ENCODE measurements at places on chromosomes 6 and 20.

- no peak for DNase-seq
- H3K4me3 ChIP-seq, result no peak overlapping the region
- no peaks in the 10 kb centered on the region for H3K27me3 ChIP-seq
- no peaks in the 10 kb centered on the region for H3K4me1 ChIP-seq
Measured at GRCh38 chr6:96784650-96785049, 52.6 kb downstream of the GPR63 start.

GRCh38 chr6:139311831-139312230 lies 20.0 kb upstream of the TXLNB start:
- no peak overlapping the region for H3K4me3 ChIP-seq
- no peak for DNase-seq
- H3K27me3 ChIP-seq, result no peaks in the 10 kb centered on the region
- H3K36me3 ChIP-seq, result no peaks in the 10 kb centered on the region
- H3K27ac ChIP-seq, result no peak overlapping the region

DNA sequence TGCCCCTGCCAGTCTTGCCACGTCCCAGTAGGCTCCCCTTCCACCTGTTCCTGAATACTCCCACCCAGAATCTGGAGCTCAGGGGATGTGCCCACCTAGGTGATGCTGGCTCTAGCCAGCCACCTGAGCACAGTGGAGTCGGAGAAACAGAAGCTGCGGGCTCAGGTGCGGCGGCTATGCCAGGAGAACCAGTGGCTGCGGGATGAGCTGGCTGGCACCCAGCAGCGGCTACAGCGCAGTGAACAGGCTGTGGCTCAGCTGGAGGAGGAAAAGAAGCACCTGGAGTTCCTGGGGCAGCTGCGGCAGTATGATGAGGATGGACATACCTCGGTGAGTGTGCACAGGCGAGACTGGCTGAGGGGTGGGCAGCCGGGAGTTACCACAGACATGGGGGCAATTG lies 3.4 kb downstream of the KLC4 start:
- no peak for DNase-seq
- no peak overlapping the region for H3K27ac ChIP-seq
- H3K36me3 ChIP-seq, result peaks cover 11% of the 10 kb centered on the region
- no peaks in the 10 kb centered on the region for H3K27me3 ChIP-seq
- no peak overlapping the region for H3K4me3 ChIP-seq

- H3K27me3 ChIP-seq, result peaks cover 31% of the 10 kb centered on the region
- DNase-seq, result no peak
- H3K36me3 ChIP-seq, result no peaks in the 10 kb centered on the region
- no peak overlapping the region for H3K4me3 ChIP-seq
- H3K27ac ChIP-seq, result no peak overlapping the region
Measured at GRCh38 chr20:31606804-31607639, 1.9 kb downstream of the ID1 start.

GRCh38 chr6:27890445-27891319 lies 21.5 kb downstream of the OR2B2 start:
- H3K4me3 ChIP-seq, result peak overlapping the region; percentile 37
- H3K27me3 ChIP-seq, result no peaks in the 10 kb centered on the region
- no peak overlapping the region for H3K27ac ChIP-seq
- H3K4me1 ChIP-seq, result peaks cover 11% of the 10 kb centered on the region
- peak; percentile 69 for DNase-seq

DNA sequence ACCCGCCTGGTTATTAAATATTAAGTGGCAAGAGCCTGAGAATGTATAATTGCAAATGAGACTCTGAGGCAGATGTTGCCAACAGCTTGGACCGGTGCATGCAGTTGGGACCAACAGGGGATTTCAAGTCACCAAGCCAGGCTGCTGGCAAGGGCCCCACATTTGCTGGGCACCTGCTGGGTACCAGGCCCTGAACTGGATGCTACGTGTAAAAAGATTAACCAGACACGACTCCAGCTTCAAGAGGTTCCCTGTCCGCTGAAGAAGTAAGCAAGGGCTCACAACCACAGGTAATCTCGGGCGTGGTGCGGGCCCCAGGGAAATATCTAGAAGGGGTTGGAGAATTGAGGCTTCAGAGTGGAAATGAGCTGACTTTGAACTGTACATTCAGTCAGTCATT lies 13.2 kb upstream of the SIRPA start:
- no peaks in the 10 kb centered on the region for H3K27me3 ChIP-seq
- no peak overlapping the region for H3K4me3 ChIP-seq
- H3K27ac ChIP-seq, result no peak overlapping the region

- H3K36me3 ChIP-seq, result peaks cover 22% of the 10 kb centered on the region
- H3K4me3 ChIP-seq, result peak overlapping the region; percentile 87
Measured at GRCh38 chr6:24718449-24719124, 367 bp downstream of the C6orf62 start.

DNA sequence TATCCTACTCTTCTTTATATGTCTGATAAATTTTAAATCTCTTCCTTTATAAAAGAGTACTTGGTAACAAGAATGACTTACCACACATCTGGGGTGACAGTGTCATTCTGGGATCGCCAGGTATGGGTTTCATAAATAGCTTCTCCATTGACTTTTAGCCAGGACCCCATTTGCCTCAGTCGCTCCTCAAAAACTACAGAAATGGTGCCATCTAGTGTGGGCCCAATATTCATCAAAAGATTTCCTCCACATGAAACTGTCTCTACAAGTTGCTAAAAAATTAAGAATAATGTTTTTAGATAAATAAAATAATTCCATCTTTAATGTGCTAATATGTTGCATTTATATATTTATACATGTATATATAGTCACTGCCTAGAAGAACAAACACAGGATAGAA lies 9.7 kb downstream of the FUCA2 start:
- no peaks in the 10 kb centered on the region for H3K4me1 ChIP-seq
- DNase-seq, result no peak
- no peaks in the 10 kb centered on the region for H3K36me3 ChIP-seq

- no peaks in the 10 kb centered on the region for H3K4me1 ChIP-seq
- H3K4me3 ChIP-seq, result no peak overlapping the region
- no peak overlapping the region for H3K27ac ChIP-seq
- H3K27me3 ChIP-seq, result no peaks in the 10 kb centered on the region
Measured at GRCh38 chr6:138681627-138682026, 91.9 kb upstream of the CCDC28A start.

DNA sequence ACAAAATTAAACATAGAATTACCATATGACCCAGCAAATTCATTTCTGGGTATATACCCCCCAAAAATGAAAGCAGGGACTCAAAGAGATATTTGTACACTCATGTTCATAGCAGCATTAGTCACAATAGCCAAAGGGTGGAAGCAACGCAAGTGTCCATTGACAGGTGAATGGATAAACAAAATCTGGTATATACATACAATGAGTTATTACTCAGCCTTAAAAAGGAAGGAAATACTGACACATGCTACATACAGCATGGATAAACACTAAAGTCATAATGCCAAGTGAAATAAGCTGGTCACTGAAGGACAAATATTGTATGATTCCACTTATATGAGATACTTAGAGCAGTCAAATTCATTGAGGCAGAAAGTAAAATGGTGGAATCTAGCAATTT lies 5.3 kb upstream of the STX11 start:
- DNase-seq, result no peak
- H3K27ac ChIP-seq, result no peak overlapping the region
- H3K4me3 ChIP-seq, result no peak overlapping the region
- no peaks in the 10 kb centered on the region for H3K27me3 ChIP-seq
- H3K4me1 ChIP-seq, result no peaks in the 10 kb centered on the region
- no peaks in the 10 kb centered on the region for H3K36me3 ChIP-seq

DNA sequence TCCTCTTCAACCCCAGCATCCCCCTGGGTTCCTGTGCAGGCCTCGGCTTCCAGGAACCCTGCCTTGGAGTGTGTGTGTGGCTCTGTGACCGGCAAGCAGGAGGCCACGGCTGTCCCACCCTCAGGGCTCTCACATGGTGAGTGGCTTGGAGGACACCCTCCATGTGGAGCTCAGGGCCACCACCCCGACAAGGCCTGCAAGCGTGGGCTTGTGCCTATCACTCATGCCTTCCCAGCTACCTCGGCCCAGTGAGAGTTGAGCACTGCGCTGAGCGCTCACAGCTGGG lies 76.7 kb downstream of the DACT2 start:
- no peak overlapping the region for H3K4me3 ChIP-seq
- no peaks in the 10 kb centered on the region for H3K36me3 ChIP-seq
- no peaks in the 10 kb centered on the region for H3K27me3 ChIP-seq
- no peaks in the 10 kb centered on the region for H3K4me1 ChIP-seq
- DNase-seq, result no peak

GRCh38 chr6:44858998-44859397 lies 469.1 kb upstream of the RUNX2 start:
- no peak overlapping the region for H3K4me3 ChIP-seq
- H3K36me3 ChIP-seq, result no peaks in the 10 kb centered on the region
- no peak for DNase-seq
- no peaks in the 10 kb centered on the region for H3K4me1 ChIP-seq
- no peak overlapping the region for H3K27ac ChIP-seq

DNA sequence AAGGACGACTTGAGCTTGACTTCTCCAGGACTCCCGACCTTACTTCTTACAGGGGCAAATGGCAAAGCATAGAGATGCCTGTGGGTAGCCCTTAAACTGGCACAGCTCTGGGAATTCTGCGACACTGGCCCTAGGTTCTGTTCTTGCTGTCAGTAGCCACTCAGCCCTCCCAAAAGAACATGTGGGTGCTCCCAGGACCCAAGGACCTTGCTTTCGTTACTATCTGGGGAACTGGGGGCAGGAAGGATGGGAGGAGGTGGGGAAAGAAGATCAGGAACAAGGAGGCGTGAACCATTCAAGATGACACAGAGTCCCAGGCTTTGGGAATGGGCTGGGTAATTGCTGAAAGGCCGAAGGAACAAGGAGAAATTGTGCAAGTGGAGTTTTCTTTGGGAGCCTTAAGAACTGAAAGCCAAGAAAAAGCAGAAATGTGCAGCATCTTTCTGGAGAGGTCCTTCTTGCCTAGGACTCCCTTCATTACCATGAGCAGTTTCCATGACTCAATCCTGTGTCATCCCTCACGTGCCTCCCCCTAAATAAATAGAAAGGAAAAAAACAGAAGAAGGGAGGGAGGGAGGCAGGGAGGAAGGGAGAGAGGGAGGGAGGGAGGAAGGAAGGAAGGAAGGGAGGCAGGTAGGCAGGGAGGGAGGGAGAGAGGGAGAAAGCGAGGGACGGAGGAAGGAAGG lies 284.6 kb upstream of the FOXQ1 start:
- no peaks in the 10 kb centered on the region for H3K36me3 ChIP-seq
- H3K4me1 ChIP-seq, result no peaks in the 10 kb centered on the region
- no peak overlapping the region for H3K4me3 ChIP-seq
- no peak for DNase-seq

DNA sequence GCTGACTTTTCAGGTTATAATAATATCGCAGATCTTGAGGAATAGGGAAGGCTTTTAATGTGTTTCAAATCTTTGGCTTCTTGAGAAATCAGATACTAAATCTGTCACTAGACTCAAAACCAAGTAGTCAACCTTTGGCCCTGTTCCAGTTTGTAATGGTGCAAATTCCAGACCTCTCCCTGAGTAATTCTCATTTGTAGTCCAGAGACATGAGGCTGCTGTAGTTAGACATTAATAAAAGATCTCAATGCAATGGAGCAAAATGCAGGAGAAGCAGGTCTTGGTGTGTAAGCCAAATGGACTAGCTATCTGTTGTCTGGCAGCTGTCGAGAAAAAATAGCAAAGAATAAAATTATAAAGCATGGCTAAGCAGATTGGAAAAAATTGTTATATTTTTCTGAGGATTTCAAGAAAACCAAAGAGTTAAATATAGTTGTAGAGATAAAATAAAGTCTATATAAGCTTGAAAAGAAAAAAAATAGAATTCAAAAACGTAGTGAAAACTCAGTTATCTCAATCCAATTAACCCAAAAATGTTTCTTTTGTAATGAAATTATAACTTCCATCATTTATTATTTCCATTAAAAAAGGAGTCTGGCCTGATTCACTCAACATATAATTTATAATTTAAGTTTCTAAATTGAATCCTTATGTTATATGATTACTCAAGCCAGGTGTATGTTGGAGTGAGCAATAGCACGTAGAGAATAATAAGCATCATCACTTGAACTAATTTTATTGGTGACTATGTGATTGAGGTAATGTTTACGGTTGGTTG lies 161.5 kb upstream of the ADGRB3 start:
- no peak overlapping the region for H3K27ac ChIP-seq
- no peaks in the 10 kb centered on the region for H3K4me1 ChIP-seq
- DNase-seq, result no peak
- H3K4me3 ChIP-seq, result no peak overlapping the region
- no peaks in the 10 kb centered on the region for H3K36me3 ChIP-seq
- no peaks in the 10 kb centered on the region for H3K27me3 ChIP-seq

- DNase-seq, result no peak
- no peaks in the 10 kb centered on the region for H3K4me1 ChIP-seq
- no peak overlapping the region for H3K4me3 ChIP-seq
Measured at GRCh38 chr6:168177103-168177891, 98.3 kb upstream of the FRMD1 start.

- H3K36me3 ChIP-seq, result no peaks in the 10 kb centered on the region
- H3K4me1 ChIP-seq, result no peaks in the 10 kb centered on the region
- no peak overlapping the region for H3K4me3 ChIP-seq
- no peak for DNase-seq
- no peak overlapping the region for H3K27ac ChIP-seq
Measured at GRCh38 chr6:116568821-116569755, 2.2 kb upstream of the RWDD1 start.

DNA sequence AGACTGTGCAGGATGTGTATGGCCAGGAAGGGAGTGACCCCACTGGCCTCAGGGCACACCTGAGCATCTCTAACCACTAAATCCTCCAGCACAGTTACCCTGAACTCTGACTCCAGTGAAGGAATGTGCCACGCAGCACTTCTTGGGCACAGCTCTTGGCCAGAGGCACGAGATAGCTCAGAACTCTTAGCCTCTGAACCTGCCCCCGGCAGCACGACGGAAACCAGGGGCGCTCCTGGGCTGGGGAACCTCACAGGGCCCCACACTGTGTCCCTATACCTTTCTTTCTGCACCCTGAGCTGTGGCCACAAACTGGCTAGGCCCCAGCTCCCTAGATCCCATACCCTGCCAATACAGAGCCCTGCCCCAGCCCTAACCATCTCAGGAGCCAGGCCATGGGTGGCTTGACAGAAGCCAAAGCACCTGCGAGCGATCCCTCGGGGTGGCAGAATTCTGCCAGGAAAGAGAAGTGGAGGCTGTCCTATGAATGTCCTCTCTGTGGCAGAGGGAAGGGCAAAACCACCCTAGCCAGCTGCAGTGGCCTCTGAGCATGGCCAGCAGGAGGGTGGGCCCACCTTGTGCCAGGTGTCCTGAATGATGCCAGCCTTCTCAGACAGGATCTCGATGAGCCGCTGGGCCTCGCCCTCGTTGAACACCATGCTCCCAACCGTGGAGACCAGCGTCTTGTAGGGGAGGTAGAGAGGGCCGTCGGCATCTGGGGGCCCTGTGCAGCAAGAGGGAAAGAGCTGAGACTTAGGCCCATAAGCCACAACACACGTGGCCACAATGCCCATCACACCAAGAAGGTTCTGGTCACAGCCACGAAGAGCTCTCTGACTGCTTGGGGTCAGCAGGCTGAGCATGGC lies 39.4 kb downstream of the RRBP1 start:
- no peak overlapping the region for H3K4me3 ChIP-seq
- peaks cover 20% of the 10 kb centered on the region for H3K36me3 ChIP-seq
- H3K27ac ChIP-seq, result no peak overlapping the region

- H3K27me3 ChIP-seq, result peaks cover 2% of the 10 kb centered on the region
- no peak for DNase-seq
- H3K4me3 ChIP-seq, result no peak overlapping the region
Measured at GRCh38 chr20:58746620-58747019, 54.0 kb downstream of the NPEPL1 start.

Measured in effector memory CD4-positive, alpha-beta T cell (primary cell).